GM12892 (cell line): ENCODE measurements at places on chromosomes 12 and 14.
A peak's percentile ranks its signal among the peaks of the same experiment; 100 is the strongest.

DNA sequence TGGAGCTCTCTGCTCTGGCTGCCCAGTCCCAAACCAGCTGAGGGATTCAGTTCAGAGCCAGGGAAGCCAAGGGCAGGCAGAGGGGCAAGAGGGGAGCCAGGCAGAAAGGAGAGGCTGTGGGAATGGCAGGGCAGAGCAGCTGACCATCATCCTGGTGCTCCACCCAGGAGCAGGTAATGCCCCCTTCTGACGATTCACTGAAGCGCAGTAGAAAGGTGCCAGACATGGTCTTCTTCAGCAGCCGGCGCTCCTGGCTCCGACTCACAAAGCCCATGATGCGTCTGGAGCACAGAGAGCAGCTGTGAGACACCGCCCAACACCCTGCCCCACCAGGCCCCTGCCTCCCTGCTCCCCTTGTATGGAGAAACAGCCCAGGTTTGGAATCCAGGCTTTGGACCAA, 8.0 kb downstream of the IL23A start:
- DNase-seq = no peak

GRCh38 chr14:35669782-35670181, 135.8 kb downstream of the INSM2 start:
- DNase-seq = no peak

DNA sequence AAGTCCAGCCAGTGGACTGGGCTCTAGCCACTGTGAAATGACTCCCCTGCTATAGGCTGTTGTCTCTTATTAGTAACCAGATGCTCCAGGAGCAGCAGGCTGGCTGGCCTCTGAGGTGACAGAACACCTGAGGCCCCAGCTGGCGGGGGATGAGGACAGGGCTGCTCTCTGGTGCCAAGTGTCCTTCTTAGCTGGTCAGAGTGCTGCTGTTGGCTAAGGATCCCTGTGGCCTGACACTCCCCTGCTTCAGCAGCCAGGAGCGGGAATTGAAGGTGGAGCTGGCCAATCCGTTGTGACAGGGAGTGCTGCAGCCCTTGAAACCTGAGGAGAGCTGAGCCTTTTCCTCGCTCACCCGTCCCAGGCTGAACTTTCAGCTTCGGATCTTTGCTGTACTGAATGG, 30.7 kb downstream of the TMEM229B start:
- no peak for DNase-seq

- no peak for DNase-seq
Measured at GRCh38 chr12:113170926-113171325, 14.4 kb downstream of the DDX54 start.

GRCh38 chr14:104681689-104682074, 7.7 kb upstream of the INF2 start:
- DNase-seq = no peak

DNA sequence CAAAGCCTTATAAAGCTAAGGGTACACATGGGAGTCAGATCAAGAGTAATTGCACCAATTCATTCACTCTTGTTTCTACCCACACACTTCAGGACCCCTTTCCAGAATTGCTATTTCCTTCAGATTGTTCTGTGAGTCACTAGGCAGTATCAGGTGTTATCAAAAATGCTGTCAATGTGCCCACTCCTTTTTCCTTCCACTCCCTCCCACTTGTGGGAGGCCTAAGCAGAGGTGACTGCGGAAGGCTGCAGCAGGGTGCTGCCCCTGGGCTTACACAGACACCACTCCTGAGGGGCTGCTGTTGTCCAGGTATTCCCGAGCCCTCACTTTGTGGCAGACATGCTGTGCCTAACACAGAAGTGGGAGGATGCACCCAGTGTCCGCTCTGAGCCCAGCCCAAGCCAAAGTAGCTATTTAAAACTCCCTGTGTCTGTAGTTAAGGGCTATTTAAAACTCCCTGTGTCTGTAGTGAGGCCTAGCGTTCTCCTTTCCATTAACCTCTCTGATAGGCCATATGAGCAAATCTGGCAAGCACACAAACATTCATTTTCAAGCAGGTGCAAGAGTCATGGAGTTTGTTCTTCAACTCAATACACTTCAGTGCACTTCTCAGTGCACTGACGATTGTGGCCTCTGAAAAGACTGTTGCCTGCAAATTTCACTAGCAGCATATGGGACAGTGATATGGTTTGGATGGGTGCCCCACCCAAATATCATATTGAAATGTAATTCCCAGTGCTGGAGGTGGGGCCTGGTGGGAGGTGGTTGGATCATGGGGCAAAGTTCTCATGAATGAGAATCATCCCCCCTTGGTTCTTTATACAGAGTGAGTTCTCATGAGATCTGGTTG, 117.8 kb downstream of the PHLDA1 start:
- DNase-seq = no peak

DNA sequence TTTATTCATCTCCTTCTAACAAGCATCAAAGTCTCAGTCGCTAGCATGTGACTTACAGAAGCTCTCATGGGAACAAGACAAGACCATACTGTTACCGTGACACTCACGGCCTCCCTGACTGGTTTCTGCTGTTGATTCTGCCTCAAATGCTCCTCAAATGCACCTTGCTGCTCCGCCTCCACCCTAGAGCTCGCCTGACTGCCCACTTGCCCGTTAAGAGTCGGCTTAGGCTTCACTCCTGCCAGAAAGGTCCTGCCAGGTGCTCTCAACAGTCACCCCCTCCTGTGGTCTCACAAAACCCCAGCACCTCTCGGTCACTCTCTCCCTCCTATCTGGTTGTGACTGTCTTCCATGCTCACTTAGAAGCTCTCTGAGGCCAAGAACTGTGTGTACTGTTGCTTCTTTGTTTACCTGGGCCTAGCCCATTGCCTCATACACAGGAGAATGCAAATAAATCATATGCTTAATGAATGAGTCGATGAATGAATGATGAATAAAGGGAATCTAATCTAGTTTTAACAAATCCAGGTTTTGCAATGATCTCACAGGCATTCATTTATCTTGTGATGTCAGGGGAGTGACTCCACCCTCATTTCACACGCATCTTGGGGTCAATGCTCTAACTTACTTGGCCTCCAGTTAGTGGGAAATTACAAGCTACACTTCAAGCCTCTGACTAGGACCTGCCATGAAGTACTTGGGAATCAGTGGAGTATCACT, 41.3 kb downstream of the SSH1 start:
- no peak for DNase-seq

DNA sequence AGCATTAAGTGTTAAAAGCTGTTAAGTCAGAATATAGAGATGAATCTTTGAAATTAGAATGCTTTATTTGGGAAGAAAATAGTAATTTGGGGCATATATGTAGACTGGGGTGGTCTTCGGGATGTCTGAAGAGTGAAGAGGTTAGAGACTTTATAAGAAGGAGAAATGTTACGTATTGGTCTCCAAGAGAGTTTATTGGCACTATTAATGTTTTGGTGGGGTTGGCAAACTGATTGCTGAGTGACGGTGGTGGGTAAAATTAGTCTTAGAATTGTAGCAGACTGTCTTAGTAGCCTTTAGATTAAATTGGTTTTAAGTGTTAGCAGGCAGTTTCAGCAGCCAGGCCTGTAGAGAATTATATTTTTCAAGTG, 4.9 kb upstream of the ATP23 start:
- DNase-seq = no peak

GRCh38 chr12:47393403-47393790, 312.4 kb downstream of the RPAP3 start:
- DNase-seq = no peak

GRCh38 chr12:103161582-103162362, 204.3 kb downstream of the ASCL1 start:
- no peak for DNase-seq

- no peak for DNase-seq
Measured at GRCh38 chr14:87017335-87017734, 975.6 kb downstream of the GALC start.

GRCh38 chr12:15356951-15357364, 34.6 kb downstream of the PTPRO start:
- DNase-seq = no peak

GRCh38 chr12:106108185-106108835, 30.4 kb downstream of the NUAK1 start:
- DNase-seq = no peak

DNA sequence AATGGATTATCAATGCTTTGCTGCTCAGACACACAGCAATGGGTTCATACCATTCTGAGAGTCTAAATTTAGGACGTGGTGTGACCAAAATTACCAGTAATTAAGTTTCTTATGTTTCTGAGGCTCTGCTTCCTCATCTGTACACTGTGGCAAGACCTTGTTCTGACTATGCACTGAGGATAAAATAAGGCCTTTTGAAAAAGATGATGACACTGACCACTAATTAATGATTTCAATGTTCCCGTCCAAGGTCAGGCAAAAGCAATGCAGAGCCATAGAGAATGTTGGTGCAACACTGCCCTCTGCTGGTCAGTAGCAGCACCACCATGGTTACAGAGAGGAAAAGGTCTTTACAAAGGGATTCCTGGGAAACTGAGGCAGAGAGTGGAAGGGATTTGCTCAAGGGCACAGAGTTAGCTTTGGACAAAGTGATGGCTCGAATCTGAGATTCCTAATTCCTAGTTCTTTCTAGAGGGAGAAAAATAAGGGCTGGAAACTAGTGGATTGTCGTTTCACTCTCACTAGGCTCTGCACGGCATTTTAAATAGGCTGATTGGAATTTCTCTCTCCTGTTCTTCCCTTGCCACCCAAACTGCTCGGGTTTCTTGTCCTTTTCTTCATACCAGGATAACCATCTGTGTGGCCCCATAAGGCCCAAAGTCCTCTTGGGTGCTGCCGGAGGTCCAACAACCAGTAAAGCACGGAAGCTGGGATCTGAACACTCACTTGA, 22.3 kb upstream of the P2RX7 start:
- peak; percentile 37 for DNase-seq

GRCh38 chr14:23529016-23529415, 22.5 kb downstream of the ZFHX2 start:
- no peak for DNase-seq

- no peak for DNase-seq
Measured at GRCh38 chr12:89475203-89475990, 49.2 kb downstream of the GALNT4 start.

GRCh38 chr14:81517798-81518398, 15.8 kb downstream of the SEL1L start:
- no peak for DNase-seq

DNA sequence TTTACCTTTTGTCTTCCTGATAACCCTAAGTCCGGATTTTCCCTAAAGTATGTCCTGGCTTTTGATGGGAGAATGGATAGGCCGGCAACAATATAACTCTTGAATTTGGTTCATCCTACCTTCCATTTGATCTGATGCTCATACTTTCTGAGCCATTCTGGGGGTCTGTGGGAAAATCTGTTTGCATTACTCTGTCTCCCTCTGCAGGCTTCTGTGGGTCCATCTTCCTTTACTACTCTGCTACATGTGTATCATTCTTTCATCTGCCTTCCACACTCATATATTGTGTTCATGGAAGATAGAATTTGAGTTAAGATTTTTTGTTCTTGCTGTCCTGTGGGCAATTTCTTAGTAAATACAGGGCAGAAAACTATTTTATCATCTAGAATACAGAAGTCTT, 101.5 kb downstream of the NAV3 start:
- no peak for DNase-seq

DNA sequence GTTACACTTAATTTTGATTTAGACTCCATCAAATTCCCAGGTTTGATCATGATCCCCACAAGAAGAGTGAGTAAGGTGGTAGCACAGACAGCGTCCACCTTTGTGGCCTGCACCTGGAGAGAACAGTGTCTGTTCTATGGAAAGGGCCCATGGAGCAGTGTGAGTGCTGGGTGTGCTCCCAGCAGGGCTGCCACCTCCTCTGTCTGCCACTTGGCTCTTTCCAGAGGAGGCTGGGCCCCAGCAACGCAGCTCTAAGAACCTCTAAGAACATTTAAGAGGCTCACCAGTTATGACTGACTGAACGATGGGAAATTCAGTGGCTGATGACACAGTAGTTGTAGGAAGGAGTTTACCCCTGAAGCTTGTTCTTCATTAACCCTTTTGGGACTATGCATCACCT, 17.3 kb downstream of the VDR start:
- DNase-seq = no peak

- no peak for DNase-seq
Measured at GRCh38 chr12:16437281-16437816, 89.9 kb downstream of the MGST1 start.

DNA sequence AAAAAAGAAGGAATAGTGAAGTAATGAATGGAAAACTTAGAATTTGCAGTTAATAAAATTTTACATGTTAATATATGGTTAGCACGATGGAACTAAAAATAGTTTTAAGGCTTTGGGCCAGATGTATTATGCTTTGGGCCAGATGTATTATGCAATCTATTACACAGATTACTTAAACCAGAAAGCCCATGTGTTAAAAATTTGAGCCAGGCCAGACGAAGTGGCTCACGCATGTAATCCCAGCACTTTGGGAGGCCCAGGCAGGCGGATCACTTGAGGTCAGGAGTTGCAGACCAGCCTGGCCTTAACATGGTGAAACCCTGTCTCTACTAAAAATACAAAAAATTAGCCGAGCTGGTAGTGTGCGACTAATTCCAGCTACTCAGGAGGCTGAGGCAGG, 17.2 kb downstream of the IFT81 start:
- no peak for DNase-seq

- DNase-seq = no peak
Measured at GRCh38 chr14:75595226-75595625, 16.8 kb downstream of the FLVCR2 start.

GRCh38 chr12:68501226-68501625, 109.5 kb upstream of the RAP1B start:
- DNase-seq = no peak

GRCh38 chr14:63308723-63309317, 9.9 kb downstream of the GPHB5 start:
- no peak for DNase-seq

DNA sequence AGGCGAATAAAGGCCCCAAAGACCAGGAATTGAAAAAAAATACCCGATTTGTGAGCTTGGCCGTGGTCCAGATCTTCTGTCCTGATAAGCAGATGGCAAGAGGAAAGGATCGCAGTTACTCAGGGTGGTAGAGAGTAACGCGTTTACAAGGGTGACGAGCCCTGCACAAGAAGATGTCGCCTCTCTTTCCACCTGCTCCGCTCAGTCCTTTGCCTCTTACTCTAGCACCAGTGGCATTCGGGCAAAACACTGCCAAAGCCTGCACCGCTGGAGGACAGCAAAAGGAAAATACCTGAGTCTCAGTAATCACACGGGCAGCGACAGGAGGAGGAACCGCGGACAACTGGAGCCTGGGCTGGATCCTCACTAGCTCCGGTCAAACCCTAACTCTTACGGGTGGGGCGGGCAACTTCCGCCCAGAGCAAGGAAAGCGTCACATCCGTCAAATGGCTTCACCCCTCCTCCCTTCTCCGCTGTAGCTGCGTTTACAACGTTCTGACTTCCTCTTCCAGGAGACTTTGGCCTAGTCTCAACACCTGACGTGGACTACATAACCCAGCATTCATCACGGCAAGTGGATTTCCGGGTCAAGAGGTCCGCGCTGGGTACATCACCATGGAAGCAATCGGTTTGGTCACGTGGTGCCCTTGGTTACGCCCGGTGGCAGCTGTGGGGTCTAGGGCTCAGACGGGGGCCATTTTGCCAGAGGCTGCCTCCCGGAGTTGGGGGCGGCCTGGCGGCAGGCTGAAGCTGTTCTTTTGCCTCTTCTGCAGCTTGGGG, at the start of the genes KLHL28 and TOGARAM1:
TSS of gene KLHL28 (minus strand) at position 394 of the 780 bp plus-strand sequence. CDS start 16,019 bp downstream, outside the sequence.
TSS of gene TOGARAM1 (plus strand) at position 637 of the 780 bp plus-strand sequence. CDS start 232 bp downstream, outside the sequence.
- peak; percentile 81 for DNase-seq

- no peak for DNase-seq
Measured at GRCh38 chr14:70036665-70037064, 152.1 kb downstream of the SLC8A3 start.

GRCh38 chr12:25752710-25753309, 199.7 kb upstream of the LMNTD1 start:
- DNase-seq = no peak

GRCh38 chr12:121240484-121241101, 30.7 kb downstream of the P2RX4 start:
- no peak for DNase-seq
